ENCODE measurements at places on chromosomes 7 and 10.
A peak's percentile ranks its signal among the peaks of the same experiment; 100 is the strongest.

DNA sequence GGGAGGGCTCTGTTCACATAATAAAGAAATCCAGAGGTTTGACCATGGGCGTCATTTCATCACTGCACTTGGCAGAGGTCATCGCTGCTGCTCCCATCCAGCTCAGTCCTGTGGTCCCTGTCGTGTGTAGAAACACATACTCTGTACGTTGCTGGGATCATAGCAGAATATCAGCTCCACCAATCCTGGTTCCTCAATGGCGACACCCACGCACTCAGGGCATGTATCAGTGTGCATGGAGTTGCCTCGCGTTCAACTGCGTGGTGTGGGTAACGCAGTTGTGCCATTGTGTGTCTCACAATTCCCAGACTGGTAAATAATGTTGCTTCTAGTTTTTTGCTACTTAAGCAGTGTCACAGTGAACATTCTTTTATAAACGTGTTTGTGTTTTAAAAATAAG is 111.1 kb downstream of the LHPP start:
- DNase-seq: no peak

GRCh38 chr10:4280461-4281189 is 495.6 kb upstream of the KLF6 start:
- DNase-seq: no peak

DNA sequence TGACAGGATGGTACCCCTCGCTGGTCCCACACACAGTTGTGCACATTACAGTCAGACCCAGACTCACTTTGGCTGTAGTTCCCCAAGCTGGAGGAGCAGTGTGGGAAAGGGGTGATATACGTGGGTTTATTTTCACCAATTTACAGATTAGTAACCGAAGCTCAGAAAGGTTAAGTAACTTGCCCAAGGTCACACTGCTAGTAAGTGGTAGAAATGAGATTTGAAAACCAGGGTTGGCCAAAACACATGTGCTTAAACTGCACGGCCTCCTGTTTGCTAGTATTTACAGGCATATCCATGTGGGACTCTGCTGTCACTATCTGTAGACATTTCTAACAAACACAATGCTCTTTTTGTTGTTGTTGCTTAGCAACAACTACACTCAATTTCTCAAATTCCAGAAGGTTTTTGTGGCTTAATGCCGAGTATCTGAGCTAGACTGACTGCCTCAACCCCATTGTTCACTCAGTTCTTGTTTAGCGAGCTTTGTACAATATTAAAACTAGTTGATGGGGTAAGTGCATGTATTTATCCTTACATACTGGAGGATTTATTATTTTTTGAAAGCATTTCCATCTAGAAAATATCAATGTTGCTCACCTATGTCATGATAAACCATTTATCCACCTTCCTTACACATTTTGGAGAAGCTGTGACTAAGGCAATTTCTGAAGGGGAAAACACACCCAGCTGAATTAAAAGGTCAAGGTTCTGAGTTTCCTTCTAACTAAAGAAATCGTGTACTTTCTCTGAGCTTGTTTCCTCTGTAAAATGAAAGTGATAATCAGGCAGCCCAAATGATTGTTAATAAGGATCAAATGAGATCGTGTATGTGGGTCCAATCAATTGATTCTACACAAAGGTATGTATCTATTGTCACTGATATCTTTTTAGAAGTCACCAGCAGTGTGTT is 5.3 kb upstream of the TMEM139 start:
- no peak for DNase-seq

DNA sequence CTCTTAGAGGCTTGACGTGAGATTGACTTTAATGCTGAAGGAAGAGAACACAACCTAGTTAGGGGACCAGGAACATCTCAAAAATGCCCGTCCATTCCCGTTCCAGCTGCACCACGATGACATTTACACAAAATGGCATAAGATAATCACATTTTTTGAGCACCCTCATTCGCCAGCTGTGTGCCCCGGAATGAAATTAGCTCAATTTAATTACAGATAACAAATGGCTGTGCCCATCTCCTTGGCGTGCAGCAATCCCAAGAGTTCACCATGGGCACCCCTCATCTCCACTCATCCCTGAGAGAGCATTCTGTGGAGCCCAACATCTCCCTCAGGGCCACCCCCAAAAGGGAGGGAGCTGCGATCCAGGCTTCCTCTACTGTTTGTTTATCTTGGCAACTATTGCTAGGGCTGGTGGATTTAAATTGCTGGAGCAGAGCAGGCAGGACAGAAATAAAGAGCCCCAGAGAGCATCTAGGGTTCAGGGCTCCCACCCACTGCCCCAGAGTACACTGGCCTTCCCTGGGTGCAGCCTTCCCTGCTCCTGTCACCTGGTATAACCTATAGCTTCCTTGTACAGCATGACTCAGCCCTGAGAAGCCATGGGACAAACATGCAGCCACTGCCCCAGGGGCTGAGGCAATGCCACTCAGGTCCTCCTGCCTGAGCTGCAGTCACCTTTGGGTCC is 263.5 kb downstream of the ZEB1 start:
- no peak for DNase-seq

GRCh38 chr10:76352300-76352699 is 920.9 kb downstream of the LRMDA start:
- no peak for DNase-seq

- DNase-seq: no peak
Observed at GRCh38 chr10:25808372-25808771, 125.7 kb upstream of the MYO3A start.

DNA sequence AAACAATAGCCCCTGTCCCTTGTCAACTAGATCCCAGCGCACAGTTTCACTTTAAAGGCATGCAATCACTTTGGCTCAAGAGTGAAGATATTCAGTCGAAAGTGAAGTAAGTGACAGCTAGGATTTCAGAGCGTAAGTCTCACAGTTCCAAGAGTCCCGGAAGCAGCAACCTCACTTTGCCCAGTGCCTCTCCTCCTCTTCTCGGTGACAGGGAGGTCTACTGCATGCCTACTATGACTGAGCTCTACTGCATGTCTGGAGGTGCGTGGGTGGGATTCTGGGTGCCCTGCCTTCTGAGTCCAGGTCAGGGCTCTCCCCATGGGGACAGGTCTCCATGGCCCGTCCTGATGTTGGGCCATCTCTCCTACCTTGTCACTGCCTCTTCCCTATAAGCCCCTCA is 17.0 kb downstream of the PRKCQ start:
- no peak for DNase-seq

- DNase-seq: no peak
Observed at GRCh38 chr7:22357311-22358175, 589 bp upstream of the RAPGEF5 start.

DNA sequence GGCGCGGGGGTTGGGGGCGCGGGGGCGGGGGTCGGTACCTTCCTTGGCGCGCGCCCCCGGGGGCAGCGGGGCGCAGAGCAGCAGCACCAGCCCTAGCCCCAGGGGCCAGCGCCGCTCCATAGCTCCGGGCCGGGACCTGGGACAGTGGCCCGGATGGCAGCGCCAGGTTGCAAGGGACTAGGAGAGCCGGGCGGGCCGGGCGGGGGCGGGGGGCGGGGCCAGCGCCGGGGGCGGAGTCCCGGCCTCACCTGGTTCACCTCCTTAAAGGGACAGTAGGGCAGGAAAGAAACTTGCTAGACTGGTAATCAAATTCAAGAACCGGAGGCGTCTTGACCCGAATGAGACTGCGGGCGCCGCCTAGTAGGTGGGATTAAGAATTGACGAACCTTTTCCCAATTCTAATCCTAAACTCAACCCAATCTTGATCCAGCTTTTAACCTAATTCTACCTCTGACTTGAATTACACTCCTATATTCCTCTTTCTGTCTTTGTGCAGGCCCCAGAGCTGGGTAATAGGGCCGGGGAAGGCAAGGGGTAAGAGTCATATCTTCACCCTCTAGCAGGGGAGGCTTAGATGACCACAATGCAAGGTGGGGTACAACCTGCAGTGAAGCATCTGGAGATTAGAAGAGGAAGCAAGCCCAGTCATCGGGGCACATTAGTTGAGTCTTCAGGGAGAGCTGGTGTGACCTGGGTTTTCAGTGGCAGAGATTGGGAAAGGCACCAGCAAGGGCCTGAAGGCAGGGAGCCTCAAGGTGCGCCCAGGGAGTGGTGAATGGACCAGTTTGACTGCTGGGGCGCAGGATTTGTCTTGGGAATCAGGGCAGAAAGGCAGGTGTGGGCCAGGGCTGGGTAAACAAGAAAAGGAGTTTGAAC is at the start of gene EPHA1:
Gene EPHA1, minus strand, starts transcription at position 171 of the 876 bp plus-strand sequence. Its CDS starts 51 bp downstream, at position 120.
- peak; percentile 17 for DNase-seq

GRCh38 chr10:75611172-75611992 is 180.0 kb downstream of the LRMDA start:
- DNase-seq: no peak

- no peak for DNase-seq
Observed at GRCh38 chr7:104123786-104124185, 84.0 kb downstream of the ORC5 start.

DNA sequence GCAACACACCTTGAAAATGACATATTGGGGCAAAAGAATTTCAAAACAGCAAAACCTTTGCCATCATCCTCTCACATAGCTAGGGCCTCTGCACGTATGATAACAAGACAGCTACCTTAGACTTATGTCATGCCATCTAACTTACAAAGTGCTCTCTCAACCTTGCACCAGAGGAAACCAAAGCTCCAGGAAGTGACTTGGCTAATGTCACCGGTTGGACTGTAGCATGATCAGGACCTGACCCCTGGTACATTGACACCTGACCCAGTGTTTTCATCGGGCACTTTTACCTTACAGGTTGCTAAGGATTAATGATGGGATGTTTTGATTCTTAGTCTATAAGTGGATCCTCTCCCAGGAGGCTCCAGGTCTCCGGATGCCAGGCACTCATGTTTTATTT is 529.8 kb upstream of the GALNT17 start:
- DNase-seq: no peak

- no peak for DNase-seq
Observed at GRCh38 chr10:97733256-97733655, 3.7 kb upstream of the ZFYVE27 start.

DNA sequence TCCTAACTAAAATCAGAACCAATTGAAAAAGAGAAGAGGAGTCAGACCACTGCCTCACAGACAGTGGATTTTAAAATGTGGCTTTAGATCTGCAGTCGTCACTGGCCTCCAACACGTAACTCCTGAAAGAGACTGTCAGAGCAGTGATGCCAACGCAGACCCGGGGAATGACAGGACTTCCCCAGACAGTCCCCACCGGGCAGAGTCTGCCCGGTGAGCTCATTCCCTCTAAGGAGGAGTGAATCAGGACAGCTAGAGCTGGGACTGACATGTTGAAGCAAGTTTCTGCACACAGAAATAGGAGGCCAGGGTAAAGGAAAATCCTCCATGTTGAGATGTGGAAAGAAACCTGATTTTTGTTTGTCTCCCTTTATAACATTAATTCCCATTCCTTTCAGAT is 105.0 kb downstream of the TES start:
- DNase-seq: no peak

GRCh38 chr7:123588376-123588775 is 13.2 kb upstream of the ASB15 start:
- no peak for DNase-seq

DNA sequence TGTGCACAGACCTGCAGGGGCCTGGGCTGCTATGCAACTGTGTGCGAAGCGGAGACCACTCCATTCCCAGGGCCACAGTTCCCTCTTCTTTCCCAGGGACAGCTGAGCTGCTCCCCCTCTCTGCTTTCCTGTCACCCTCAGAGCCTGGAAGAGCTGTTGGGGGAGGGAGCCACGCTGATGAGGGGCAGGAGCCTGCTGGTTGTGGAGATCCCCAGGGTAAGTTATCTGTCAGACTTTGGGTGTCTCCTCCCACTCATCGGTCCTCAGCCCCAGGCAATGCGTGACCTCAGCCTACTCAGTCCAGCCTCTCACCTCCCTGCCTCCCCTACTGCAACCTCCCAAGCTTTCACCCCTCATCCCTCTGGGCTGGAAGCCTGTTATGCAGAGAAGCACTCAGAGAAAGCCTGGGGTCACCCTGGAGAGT is 53.5 kb downstream of the ZNF467 start:
- no peak for DNase-seq

GRCh38 chr7:68748934-68749900 is 849.1 kb upstream of the AUTS2 start:
- no peak for DNase-seq

GRCh38 chr10:10915215-10915614 is 102.5 kb upstream of the CELF2 start:
- no peak for DNase-seq

DNA sequence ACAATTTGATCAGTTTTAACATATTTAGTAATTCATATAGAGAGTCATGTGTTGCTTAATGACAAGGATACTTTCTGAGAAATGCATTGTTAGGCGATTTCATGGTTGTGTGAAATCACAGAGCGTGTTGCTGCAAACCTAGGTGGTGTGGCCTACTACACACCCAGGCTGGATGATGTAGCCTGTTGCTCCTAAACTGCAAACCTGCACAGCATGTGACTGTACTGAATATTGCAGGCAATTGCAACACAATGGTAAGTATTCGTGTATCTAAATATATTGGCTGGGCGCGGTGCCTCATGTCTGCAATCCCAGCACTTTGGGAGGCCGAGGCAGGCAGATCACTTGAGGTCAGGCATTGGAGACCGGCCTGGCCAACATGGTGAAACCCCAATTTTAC is 73.7 kb upstream of the BAIAP2L1 start:
- no peak for DNase-seq

- DNase-seq: no peak
Observed at GRCh38 chr10:48332166-48332870, 25.8 kb downstream of the MAPK8 start.

GRCh38 chr7:158595068-158595467 is 7.4 kb upstream of the PTPRN2 start:
- DNase-seq: no peak

GRCh38 chr10:120943542-120943941 is 92.4 kb downstream of the WDR11 start:
- DNase-seq: no peak

DNA sequence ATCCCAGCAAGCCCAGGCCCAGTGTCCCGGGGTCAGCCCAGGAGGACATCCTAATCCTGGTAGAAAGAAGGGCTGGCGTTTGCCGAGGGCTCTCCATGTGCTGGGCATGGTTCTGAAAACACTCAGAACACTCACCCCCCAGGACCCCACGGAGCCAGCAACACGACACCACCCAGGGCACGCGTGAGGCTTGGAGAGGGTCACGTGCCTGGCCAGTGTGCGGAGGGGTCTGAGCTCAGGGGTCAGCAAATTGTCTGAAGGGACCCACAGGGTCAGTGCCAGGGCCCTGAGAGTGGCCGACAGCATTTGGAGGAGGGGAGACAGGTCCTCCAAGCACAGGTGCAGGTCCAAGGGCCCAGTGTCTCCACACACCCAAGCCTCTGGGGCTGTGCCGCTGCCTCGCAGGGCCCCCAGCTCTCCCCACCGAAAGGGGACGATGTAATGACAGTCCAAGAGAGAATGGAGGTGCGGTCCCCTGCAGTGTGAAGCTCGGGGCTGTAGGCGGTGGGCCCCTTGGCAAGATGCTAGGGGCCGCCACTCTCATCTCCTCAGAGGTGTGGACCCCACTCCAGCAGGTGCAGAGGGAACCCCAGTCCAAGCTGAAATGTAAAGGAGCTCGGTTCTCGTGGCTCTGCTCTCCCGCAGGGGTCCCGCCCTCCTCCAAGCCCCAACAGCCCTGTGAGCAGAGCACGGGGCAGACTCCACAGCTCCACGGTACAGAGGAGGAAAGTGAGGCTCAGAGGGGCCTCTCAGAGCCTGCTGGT is 7.8 kb downstream of the FOXL3 start:
- no peak for DNase-seq

- no peak for DNase-seq
Observed at GRCh38 chr10:72503241-72503640, 122.6 kb downstream of the MICU1 start.
